ENCODE measurements at places on chromosomes 1 and 21.

- no peak for DNase-seq
These were observed 71.7 kb downstream of the SETD4 start for GRCh38 chr21:35988416-35989137.

- DNase-seq = no peak
These were observed 24.1 kb upstream of the EGLN1 start for GRCh38 chr1:231446138-231446537.

DNA sequence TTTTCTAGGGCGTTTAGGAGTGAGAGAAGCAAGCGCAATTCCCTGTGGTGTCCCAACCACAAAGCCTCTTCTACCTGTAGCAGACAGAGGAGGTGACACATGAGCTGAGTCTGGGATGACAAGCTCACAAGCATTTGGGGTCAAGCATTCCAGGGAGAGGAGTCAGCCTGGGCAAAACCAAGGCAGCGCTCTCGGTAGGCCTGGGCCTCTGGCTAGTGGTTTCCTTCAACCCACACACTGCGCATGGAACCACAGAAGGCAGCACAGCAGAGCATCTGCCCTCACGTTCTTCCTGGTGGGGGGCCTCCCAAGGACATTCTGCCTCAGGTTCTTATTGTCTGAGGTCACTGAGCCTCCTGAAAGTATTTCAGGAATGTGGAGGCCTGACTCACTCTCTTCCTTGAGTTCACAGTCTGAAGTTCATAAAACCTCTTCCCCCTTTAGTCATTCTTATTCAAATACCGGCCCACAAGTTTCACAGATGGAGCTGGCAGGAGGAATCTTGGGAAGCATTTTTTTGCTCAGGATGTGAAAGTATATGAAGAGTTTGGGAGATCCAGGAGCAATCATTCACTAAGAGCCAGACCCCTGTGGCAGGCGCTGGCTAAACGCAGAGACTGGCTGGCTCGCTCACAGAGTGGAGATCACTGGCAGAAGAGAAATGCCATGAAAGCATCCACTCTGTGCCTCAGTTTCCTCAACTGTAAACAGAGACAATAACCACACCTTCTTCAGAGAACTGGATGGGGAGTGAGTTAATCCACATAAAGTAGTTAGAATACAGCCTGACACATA lies 26.8 kb downstream of the CCN1 start:
- DNase-seq = peak; percentile 100

GRCh38 chr1:206142011-206142410 lies 24.8 kb upstream of the AVPR1B start:
- no peak for DNase-seq

DNA sequence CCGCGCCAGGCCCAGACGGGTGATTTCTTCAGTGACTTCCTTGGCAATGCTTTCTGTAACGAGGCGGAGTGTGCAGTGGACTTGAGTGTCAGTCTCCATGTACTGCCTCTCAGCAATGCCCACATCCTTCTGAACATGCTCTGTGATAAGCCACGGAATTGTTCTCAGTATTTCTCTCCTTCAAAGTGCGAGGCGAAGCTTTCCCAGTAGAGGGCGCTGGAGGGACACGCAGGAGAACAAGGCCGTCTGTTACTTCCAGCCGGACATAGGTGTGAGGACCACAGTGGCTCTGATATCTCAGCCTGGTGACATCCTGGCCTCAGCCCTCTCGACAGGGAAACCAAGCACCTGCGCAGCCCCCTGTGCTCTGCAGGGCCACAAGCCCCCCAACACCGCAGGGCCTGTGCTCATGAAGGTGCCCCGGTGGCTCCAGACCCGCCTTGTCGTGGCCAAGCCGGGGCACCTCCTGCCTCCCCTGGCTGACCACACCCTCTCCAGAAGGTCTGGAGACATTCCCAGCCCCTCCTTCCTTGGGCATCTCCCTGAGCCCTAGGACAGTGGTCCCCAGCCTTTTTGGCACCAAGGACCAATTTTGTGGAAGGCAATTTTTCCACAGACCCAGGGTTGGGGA lies 46.1 kb upstream of the BACE2 start:
- peak; percentile 71 for DNase-seq

DNA sequence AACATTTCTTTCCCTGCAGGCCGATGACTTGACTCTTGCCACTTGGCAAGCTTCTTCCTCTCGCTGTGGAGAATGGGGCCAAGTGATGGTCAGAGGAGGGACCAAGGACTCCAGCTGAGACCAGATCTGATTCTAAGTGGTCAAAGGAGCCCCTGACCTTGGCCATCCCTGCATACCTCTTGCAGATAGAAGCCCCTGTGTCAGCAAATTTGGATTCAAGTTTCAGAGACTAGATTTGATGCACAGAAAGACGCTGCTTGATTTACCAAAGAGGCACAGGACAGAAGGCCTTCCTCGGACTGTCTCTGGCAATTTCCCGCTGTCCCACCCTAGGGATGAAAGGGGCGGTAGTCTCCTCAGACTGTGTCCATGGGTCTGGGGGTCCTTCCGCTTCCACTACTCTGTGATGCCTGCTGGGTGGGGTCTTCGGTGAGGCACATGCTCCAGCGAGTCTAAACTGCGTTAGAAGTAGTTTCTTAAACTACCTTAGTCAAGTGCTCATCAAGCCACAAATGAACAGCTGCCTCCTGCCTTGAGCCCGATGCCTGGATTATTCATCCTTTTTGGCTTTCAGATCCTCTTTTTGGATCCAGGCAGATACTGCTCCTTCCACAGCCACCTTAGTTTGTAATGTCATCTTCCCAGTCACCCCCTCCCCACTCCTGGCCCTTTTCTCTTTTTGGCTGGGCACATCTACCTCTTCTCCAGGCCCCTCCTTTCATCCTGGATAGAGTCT lies 31.8 kb upstream of the RBM15 start:
- DNase-seq = no peak

- DNase-seq = peak; percentile 68
These were observed 77.8 kb upstream of the CD55 start for GRCh38 chr1:207243442-207244408.

DNA sequence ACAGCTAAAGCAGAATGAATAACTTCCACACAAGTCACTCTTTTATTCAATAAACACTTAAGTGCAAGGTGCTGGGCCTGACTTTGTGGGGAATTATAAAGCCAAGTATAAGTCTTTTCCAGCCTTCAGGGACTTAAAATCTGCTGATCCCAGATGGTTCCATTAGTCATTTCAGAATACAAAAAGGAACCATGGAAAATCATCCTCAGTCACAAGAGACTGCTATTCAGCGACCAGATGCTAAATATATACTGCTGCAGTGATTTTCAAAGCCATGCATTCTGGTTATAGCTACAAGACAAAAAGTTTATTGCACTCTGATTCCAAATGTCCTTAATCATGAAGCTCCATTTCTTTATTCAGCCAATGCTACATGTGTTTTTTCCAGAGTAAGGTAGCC lies 25.7 kb downstream of the GLMN start:
- no peak for DNase-seq

DNA sequence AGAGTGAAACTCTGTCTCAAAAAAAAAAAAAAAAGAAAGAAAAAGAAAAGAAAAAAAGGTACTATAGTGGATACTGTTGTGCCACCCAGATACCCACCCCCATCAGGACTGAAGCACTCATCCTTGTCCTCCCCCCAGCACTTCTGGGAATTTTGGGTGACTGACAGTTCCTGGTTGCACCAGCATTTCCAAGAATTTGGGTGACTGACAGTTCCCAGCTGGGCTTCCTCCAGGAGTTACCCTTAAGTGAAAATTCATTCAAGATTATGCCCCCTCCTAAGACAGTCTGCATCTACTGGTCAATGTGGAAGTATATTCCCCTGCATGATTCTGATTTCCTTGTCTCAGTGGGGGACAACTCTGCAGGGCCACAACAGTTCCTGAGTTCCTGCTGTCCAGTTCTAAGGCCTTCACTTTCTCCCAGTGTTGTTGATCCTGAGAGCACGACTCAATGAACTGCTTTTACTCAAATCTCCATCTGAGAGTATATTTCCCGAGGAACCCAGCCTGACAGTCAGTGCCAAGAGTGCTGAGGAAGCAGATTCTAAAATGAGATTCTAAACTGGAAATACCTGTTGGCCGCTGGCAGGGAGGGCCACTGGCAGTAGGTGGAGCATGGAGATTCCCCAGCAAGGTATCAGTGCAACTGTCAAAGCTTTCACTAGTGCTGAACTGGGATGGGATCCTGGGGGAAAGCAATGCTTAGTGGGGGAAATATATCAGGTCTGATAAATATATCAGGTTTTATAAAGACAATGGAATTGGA lies 18.5 kb downstream of the RIIAD1 start:
- DNase-seq = no peak

- no peak for DNase-seq
These were observed 137.1 kb upstream of the KCND3 start for GRCh38 chr1:112126598-112126997.

GRCh38 chr1:185934476-185935189 lies 200.4 kb downstream of the HMCN1 start:
- peak; percentile 73 for DNase-seq
